ENCODE measurements at places on chromosomes 16 and 17. TPM values are rescaled to one million over a fixed set of nuclear protein-coding genes. Genes with fewer than 3 reads are reported as not detected.

Gene PROCA1
- 2.8 TPM for total RNA-seq

DNA sequence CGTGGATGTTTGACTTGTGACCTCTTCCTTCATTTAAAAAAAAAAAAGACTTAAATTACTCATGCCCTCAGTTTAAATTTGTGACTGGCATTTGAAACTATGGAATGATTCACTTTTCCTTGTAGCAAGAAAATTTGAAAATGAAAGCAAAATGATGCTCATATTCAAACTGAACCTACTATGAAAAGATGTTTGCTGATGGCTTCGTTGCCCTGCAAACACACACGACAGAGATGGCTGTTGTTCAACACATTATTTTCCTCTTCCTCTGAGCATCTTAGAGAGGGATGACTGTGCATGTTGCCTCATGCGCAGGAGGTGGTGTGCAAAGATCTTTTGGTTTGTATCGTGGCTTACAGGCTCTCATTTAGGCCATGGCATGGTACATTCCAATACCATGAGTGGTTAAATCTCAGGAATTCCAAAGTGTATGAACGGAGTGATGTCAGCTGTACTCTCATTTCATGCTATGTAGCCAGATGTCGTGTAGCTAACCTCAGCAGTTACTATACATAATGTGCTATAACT is 164.5 kb downstream of the PRKCA start:
- DNase-seq, result no peak

DNA sequence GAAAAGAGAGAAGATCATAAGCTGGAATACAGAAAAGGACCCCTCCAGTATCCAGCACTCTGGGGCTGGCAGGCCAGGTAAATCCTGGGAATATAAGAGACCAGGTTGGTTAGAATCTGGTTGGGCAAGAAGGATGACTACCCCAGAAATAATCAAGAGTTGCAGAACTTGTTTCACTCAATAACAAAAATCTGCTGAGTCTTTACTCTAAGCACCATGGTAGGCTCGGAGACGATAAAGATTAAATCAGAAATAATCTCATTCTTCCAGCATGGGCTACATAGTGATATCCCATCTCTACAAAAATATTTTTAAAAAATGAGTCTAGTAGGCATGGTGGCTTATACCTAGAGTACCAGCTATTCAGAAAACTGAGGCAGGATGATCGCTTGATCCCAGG is 138.0 kb upstream of the KCNJ16 start:
- no peak for DNase-seq

- no peak for DNase-seq
Measured at GRCh38 chr17:75692976-75693375, 25.8 kb downstream of the SAP30BP start.

GRCh38 chr17:42512733-42513251 is 23.2 kb upstream of the NAGLU start:
- DNase-seq, result no peak

- DNase-seq, result no peak
Measured at GRCh38 chr17:39675390-39676082, 7.3 kb downstream of the PNMT start.

- no peak for DNase-seq
Measured at GRCh38 chr16:23595246-23595950, 718 bp downstream of the NDUFAB1 start.

GRCh38 chr17:48497103-48497502 is 33.7 kb downstream of the HOXB1 start:
- DNase-seq, result no peak

- DNase-seq, result no peak
Measured at GRCh38 chr17:9140550-9141424, 119.5 kb downstream of the NTN1 start.

DNA sequence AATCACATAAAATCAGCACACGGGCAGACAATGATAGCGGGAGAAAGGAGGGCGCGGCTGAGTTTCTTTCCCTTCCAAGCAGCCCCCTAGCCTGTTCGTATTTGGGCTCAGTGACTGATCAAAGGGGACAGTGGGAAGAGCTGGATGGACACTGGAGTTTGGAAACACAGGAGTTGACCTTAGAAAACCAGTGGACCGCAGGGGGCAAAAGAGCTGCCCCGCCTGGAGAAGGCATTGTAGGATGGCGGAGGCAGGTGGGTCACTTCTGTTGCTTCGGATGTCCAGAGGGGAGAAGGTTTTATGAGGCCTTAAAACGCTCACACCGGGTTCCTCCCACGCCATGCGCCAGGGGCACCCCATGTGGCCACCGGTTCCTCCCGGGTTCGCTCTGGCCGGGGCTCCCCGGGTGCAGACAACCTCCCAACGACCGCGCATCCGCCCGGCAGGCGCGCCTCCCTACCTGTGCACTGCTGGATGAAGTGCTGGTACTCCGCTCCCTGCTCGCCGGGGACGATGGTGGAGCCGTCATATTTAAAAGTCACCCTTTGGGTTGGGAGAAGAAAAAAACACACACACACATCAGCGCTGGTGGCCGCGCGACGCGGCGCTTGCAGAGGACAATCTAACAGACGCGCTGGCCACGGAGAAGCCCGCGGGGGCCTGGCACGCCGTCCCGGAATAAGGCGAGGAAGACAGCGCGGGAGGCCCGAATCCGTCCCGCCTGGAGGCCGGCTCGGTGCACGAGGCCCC is 662 bp downstream of the COTL1 start:
- no peak for DNase-seq

- peak; percentile 66 for DNase-seq
Measured at GRCh38 chr17:45223539-45224528, 2.1 kb downstream of the FMNL1 start.

DNA sequence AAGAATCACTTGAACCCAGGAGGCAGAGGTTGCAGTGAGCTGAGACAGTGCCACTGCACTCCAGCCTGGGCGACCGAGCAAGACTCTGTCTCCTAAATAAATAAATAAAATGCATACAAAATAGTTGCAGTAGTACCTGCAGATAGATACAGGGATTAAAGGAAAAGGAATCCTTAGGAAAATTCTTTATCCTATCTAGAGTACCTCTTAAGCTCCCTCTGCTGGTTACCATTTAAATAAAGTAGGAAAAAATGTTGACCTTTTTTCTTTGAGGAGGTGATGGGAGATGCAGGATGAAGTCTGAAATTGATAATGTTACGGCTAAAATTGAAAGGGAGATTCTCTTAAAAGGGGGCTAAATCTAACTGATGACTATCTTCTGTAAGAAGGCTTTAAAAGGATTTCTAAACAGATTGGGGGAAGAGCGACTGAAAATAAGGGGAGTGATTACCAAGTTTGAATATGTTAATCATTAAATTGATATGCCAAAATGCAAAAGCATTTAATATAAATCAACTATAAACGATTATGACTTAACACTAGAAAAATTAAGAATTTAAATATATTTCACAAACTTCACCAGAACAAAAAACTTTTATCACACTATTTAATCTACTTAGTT is 29.4 kb downstream of the C16orf87 start:
- no peak for DNase-seq

DNA sequence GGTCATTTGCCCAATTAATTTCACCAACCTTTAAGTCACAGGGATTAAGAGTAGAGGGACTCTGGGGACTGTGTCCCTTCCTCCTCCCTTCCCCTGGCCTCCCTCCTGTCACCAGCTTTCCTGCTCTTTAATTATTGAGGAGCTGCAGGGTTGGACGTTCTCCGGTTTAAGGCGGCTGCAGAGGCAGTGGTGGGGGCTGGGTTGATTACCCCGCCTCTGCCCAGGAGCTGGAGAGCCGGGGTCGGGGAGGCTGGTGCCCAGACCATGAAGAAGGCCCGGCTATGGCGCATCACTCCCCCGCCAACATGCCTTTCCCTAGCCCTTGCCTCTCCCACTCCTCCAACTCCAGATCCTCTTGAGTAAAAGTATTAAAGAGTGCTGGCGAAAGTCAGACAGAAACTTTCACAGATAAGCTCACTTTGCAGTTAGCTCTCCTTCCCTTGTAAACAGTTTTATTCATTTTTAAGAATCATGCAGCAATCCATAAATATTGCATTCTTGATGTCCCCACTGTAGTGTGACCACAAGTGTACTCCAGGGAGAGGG is 1.1 kb upstream of the FOXJ1 start:
- no peak for DNase-seq

Gene CCDC144A
- 1.4 TPM for total RNA-seq

GRCh38 chr17:81513753-81514488 is 1.3 kb upstream of the ACTG1 start:
- peak; percentile 71 for DNase-seq

GRCh38 chr16:4868026-4868425 is 20.7 kb downstream of the UBN1 start:
- DNase-seq, result no peak

GRCh38 chr16:69831212-69832123 is 69.3 kb downstream of the WWP2 start:
- DNase-seq, result no peak

Gene PPY
- not detected for total RNA-seq

GRCh38 chr17:19415806-19416775 is 5.1 kb downstream of the RNF112 start:
- DNase-seq, result no peak

- DNase-seq, result no peak
Measured at GRCh38 chr17:18954321-18954720, 2.4 kb downstream of the SLC5A10 start.

GRCh38 chr17:68613739-68614298 is 12.7 kb upstream of the FAM20A start:
- no peak for DNase-seq

DNA sequence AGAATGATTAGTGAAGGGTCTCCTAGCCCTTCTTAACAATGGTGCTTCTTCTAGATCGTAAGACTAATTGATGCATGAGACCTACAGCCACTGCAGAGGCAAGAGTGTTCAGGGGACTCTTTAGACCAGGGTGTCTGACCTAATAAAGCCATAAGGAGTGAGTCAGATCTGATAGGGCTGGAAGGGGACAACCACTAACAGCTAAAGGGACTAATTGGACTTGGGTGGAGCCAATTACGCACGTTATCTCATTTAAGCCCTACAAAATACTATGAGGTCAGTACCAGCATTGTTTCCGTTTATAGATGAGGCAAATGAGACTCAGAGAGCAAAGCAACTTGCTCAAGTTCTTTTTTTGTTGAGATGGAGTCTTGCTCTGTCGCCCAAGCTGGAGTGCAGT is 14.5 kb upstream of the RNF222 start:
- DNase-seq, result no peak

DNA sequence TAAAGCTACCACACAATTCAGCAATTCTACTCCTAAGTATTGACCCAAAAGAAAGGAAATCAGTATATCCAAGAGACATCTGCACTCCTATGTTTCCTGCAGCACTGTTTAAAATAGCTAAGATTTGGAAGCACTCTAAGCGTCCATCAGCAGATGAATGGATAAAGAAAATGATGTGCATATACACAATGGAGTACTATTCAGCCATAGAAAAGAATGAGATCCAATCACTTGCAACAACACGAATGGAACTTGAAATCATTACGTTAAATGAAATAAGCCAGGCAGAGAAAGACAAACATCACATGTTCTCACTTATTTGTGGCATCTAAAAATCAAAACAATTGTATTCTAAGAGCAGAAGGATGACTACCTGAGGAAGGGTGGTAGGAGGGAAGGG is 1.5 kb downstream of the SLFN11 start:
- DNase-seq, result no peak

DNA sequence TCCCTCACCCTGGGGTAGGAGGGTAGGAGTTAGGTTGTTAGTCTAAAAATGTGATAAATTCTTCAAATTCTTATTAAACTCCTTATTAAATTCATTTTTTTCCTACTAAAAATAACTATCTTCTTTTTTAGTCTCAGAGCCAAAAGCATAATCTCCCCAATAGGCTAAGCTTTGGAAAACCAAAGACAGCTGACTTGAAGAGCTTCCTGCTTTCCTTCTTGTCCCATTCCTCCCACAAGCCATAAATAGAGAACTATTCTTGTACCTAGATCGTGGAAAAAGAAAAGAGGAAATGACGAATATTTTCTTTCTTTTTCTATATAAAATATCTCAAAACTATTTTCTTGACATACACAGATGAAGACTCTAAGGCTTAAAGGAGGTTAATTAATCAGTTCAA is 486.9 kb downstream of the CDH8 start:
- no peak for DNase-seq

Gene CLEC10A
- not detected for total RNA-seq

GRCh38 chr16:20822521-20823325 is 16.4 kb downstream of the REXO5 start:
- DNase-seq, result no peak

GRCh38 chr17:42779936-42780850 is at the start of gene WNK4:
Gene WNK4 (plus strand): TSS chr17:42780610. CDS start chr17:42780699, 89 bp downstream.
- no peak for DNase-seq

- DNase-seq, result no peak
Measured at GRCh38 chr16:66693149-66693548, 3.4 kb downstream of the CMTM4 start.

Gene SYNGR3
- 6.6 TPM for total RNA-seq

Gene SLC16A11
- 1.2 TPM for total RNA-seq

GRCh38 chr16:23104032-23104955 is 45.0 kb downstream of the USP31 start:
- no peak for DNase-seq

DNA sequence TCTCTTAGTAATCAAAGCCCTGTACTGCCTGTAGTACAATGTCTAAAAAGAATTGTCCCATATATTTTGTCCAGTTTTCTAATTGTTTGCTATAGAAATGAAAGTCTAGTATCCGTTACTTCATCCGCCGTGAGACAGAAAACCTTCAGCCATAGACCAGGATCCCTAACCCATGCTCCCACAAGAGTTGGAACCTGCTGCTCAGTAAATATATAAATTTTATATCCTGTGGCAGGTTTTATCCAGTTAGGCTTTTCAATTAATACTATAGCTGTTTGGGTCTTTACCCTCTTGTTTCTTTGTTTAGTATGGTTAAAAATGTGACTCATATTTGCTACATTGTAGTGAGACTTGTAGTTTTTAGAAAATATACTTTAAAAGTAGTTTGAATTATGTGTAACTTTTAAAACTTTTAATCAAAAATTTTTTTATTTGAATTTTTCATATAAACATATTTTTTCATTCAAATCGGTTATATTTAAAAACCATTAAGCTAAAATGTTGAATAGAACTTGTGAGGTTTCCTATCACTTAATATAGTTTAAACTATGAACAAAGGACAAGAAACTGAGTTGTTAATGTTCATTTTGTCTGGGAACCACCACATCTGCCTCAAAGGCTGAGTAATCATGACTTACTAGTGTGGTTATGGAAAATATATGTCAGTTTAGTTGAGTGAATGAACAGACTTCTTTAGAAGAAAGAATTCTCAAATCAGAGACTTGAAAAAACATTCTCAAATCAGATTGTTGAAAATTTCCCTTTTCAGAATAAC is 54.8 kb downstream of the VMP1 start:
- no peak for DNase-seq

GRCh38 chr17:31008374-31009041 is 37.7 kb downstream of the RNF135 start:
- DNase-seq, result no peak

GRCh38 chr17:65163990-65164495 is 26.9 kb downstream of the RGS9 start:
- peak; percentile 15 for DNase-seq

Gene TAT
- total RNA-seq, result not detected

Gene GNGT2
- 4.1 TPM for total RNA-seq

Gene SLC13A2
- not detected for total RNA-seq

- no peak for DNase-seq
Measured at GRCh38 chr17:2808367-2809335, 12.4 kb downstream of the RAP1GAP2 start.

Gene TEFM
- 8.4 TPM for total RNA-seq
